ENCODE measurements at places on chromosomes 7 and 10.

DNA sequence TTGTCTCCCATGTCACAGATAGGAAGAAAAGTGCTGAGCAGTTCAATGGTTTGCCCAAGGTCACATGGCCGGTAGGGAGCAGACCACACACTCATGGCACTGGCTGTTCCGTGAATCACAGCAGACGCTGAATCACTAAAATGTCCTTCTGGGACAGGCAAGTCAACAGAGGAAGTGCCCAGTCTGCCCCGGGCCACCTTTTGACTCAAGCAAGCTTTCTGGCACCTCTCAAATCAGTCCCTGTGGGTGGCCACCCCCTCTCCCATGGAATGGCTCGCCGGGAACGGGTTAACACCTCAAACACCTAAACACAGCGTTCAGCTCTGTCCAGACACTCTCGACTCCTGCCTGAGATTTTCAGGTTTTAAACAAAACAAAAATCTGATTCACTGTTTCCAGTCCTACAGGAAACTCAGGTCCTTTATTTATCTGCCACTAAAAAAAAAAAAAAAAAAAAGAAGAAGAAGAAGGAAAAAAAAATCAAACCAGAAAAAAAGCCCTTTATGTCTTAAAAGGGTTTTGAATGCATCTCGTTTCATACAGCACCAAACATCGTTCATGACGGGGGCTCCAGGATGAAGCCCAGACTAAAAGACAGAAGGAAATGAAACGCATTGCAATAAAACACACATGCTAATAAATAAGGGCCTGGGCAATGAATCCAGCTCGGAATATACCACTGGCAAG is 15.5 kb downstream of the CARD11 start:
- peak; percentile 11 for DNase-seq

DNA sequence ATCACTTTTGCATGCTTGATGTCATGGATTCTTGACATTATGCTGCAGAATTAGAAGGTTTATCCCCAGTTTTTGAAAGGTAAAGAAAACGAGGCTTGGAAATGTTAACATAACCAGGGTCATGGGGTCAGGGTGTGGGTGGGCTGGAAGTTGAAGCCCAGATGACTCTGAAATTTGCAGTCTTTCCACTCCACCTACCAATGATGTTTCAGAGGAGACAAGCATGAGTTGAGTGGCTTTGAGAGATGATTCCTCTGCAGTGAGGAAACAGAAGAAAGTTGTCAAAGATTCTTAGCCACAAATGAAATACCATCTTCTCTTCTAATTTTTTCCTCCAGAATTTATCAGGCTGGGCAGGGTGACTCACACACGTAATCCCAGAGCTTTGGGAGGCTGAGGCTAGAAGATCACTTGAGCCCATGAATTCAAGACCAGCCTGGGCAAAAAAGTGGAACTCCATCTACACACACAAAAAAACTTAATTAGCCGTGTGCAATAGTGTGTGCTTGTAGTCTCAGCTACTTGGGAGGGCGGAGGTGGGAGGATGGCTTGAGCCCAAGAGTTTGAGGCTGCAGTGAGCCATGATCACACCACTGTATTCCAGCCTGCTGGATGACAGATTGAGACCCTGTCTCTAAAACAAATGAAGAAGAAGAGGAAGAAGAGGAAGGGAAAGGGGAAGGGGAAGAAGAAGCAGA is 239.1 kb upstream of the AUTS2 start:
- no peak for DNase-seq

- DNase-seq = no peak
These were observed 44.7 kb downstream of the ZAN start for GRCh38 chr7:100778061-100778621.

- no peak for DNase-seq
These were observed 28.5 kb downstream of the EPC1 start for GRCh38 chr10:32318476-32318896.

DNA sequence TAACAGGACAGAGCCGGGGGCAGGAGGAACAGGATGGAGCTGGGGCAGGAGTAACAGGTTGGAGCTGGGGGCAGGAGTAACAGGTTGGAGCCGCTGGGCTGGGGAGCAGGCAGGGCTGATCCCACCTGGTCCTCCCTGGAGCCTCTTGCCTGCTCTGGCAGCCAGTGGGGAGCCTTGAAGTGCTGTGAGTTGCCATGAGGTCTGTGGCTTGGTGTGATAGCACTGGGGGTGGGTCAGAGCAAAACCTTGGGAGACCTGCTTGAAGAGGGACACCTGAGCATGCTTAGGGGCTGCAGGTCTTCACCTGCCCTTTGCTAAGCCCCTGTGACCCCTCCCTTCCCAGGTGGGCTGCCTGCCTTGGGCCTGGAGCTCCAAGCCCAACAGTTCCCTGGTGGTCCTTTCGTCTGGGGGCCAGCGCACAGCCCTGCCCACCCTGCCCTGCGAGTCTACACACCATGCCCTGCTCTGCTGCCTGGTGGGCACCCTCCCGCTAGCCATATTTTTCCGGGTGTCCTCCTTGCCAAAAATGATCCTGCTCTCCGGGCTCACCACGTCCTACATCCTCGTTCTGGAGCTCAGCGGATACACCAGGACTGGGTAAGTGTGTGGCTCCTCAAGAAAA is 111.6 kb downstream of the ADCY1 start:
- no peak for DNase-seq

DNA sequence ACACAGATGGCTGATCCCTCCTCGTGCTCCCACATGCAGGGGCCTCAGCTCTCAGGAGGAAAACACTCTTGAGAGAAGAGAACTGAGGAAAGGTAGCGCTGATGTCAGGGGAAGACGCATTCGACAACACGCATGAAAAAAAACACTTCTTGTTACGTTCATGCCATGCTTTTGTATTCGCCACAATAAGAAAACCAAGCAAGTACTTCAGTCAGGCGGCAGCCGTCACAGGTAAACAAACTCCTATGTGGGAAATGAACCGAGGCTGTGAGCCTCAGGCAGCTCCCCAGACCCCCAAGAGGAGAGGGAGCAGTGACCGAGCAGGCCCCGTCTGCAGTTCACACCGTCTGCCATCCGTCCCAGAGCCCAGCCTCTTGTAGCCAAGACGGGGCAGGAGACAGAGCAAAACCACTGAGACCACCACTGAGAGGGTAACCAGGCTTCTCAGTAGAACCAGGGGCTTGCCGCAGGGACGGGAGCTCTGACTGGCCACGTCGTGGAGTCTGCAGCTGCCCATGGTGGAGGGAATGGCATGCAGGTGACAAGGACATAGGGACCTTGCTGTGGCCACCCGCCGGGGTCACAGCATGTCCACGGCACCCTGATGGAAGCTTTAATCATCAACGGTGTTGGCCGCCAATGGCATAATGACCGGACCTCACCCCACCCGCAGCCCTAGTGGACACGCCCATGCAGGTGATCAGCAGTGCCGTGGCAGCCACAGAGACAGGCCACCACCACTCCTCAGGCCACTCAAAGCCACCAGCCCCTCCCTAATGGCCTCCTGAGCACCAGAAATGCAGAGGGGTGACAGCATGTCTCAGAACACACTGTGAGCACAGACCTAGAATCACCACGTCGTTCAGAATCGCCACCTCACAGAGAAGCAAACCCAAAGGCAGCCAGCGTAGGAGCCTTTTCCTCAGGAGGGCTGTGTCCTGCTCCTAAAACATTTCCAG is 304.3 kb downstream of the PTPRN2 start:
- no peak for DNase-seq

All from mucosa of descending colon (tissue), 3 donors.